ENCODE measurements at places on chromosomes 7 and 10.
A peak's percentile ranks its signal among the peaks of the same experiment; 100 is the strongest.

- DNase-seq = no peak
Measured at GRCh38 chr7:114152314-114152938, 233.6 kb upstream of the PPP1R3A start.

DNA sequence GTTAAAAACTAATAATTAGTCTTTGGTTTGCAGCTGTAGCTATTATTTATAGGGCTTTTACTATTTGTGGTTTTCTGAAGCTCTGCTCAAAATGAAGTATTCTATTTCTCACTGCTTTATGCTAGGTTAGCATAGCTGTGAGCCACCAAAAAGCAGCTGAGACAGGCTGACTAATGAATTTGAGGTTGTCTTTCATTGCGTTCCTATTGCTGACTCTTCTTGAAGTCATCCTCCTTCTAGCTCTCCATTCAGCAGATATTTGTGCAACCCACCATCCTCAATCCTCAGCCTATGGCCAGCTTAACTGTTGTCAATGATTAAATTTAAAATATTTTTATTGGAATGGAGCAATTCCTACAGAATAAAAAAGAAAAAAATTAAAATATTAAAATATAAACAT, 2.1 kb upstream of the RALA start:
- no peak for DNase-seq

DNA sequence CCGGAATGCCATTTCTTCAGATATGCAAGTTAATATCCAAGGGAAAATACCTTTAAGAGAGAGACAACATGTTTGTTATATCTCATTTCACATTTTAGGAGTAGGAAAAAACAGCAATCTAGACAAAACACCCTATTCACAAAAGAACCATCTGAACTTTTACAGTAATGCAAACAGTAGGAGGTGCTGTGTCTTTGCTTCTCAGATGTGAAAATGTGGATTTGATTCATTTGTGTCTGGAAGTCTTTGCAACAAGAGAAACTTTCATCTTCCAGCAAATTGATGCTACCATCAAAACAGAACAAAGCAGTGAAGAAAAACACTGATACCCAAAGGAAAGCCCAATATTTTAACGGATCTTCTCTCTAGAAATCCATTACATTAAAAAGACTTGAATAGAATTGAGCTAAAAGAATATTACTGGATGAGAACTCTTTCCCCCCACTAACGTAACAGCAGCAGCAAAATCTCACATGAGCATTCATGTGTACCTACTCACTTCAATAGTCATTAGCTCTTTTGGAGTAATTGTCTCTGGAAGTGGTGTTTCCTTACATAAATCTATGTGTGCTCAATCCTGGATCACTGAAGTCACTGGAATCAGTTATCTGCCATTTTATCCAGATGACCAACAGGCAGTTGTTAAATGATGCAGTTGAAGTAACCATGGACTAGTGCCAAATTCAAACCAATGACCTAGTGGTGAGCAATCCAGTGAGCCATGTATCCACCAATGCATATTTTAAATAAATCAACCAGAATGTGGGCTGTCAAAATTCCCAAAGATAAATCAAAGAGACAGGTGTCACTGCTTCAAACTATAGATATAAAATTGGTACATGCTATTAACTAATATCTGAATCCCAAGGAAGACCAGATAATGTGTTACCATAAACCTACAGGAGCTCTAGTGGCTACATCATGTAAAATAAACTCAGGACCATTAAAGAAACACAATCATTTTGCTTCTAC, 1.8 kb downstream of the SEMA3C start:
- DNase-seq = no peak

GRCh38 chr7:47690902-47691558, 109.1 kb upstream of the TNS3 start:
- peak; percentile 43 for DNase-seq

- DNase-seq = no peak
Measured at GRCh38 chr10:106320078-106320477, 844.4 kb downstream of the SORCS1 start.

GRCh38 chr7:118194571-118194970, 10.6 kb downstream of the LSM8 start:
- DNase-seq = no peak

GRCh38 chr7:45921699-45922519, 837 bp upstream of the IGFBP3 start:
- DNase-seq = no peak

DNA sequence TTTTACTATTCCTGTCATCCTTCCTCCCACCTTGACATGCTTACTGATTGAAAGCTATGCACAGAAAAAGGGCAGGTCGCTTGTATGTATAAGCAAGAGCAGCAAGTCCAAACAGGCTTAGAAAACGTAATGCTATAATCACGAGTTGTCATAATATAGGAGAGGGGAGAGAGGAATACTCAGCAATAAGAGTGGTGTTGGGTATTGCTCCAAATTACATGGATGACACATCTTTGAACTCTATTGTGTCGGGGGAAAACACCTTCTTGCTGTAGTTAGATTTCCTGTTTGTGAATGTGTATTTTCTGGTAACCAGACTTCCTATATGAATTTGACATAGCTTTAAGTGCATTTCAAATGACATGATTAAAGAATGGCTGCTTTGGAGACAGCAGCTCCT, 7.5 kb downstream of the MET start:
- no peak for DNase-seq

- no peak for DNase-seq
Measured at GRCh38 chr7:142337054-142338001, 79.5 kb upstream of the PRSS58 start.

GRCh38 chr10:93152136-93152535, 78.4 kb downstream of the CYP26A1 start:
- no peak for DNase-seq

DNA sequence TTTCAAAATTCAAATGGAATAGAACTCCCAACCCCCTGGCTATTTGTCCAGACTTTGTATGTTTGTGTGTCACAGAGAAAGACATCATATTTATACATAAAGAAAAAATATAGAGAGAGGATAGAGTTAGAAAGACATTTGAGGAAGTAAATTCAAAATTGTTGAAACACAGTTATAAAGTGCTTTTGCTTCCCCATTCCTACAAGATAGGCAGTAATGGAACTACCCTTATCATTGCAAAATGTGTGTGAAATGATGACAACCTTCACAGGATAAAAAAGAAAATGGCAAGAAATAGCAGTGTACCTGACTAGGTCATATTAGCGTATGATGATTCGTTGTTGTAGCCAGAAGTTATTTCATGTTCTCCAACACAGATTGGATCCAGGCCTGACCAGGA, 63.1 kb downstream of the FZD1 start:
- DNase-seq = no peak

DNA sequence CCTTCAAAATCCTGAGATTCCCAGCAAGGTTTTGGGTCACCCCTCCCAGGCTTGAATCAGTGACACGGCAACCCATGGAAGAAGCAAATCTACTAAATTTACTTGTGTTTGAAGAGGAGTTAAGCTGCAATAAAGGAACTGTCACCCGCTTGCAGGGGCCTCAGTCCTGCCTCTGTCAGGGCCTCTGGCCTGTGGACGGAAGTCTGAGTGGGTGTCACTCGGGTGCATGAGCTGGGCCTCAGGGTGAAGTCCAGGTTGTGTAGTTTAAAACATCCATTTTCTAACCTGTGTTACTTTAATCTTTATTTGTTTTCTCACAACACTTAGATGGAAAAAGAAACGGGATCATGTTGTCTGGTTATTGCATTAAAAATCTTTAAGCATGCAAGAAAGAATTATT, 234.9 kb downstream of the ADARB2 start:
- no peak for DNase-seq
